Spleen (tissue), 13 donors: ENCODE measurements at places on chromosomes 4 and X.

GRCh38 chrX:140525448-140525847 lies 20.6 kb upstream of the SOX3 start:
- no peak for DNase-seq

DNA sequence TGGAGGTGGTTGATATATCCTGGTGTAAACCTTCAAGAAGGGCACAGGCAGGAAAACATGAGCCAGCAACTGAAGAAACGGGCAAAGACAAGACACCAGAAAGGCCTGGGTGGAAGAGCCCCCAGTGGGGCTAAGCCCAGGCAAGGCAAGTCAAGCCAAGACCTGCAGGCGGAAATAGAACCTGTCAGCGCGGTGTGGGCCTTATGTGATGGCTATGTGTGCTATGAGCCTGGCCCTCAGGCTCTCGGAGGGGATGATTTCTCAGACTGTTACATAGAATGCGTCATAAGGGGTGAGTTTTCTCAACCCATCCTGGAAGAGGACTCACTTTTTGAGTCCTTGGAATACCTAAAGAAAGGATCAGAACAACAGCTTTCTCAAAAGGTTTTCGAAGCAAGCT lies 7.2 kb downstream of the ZFP42 start:
- DNase-seq, result no peak

GRCh38 chrX:49177338-49177833 lies 5.7 kb downstream of the PLP2 start:
- DNase-seq, result no peak

DNA sequence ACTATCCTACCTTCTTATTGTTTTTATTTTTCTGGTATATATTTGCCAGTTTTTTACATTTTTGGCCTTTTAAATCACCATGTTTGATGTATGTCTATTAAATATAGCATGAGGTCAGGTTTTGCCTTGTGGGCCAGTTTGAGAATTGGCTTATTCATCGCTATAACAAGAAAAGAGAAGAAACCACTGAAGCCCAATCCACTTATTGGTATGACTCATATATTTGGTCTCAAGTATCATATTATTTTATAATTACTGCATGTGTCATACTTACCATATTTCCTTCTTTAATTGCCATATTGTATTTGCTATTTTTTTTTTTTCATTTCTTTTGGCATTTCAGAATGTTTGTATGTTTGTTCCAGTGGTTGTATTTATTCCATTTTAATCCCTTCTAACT lies 99.3 kb downstream of the IRF2 start:
- no peak for DNase-seq

- no peak for DNase-seq
Observed at GRCh38 chr4:125714845-125715244, 400.1 kb downstream of the FAT4 start.

DNA sequence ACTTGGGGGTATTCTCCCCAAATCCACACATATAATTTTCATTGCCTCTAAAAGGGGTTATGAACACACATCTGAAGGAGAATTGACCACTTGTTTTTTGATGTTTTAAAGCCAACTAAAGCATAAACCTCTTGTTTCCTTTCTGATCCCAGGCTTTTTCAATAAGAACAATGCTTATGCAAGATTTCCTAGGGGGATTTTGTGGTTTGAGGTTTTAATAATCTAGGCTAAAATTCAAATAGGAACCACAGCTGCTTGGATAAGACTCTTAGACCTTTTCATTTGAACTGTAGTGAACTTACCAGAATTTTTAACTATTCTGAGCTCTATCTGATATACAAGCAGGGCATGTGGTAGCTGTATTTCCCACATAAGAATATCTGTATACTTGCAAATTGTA lies 651.1 kb downstream of the ANKRD50 start:
- DNase-seq, result no peak

- no peak for DNase-seq
Observed at GRCh38 chrX:17521871-17522693, 147.1 kb downstream of the NHS start.

DNA sequence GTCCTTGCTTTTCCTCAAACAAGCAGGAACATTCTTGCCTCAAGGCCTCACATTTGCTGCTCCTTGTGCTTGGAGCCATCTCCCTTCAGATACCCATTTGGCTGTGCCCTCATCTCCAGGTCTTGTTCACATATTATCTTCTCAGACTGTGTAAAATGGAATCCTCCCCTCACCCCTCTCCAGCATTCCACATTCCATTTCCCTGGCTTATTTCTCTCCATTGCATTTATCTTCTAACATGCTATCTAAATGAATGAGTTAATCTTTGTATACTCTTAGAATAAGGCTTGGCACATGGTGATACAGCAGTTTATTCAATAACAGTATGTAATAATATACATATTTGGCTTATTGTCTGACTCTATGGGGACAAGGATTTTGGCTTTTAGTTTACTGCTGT lies 8.8 kb upstream of the GALNT7 start:
- no peak for DNase-seq

GRCh38 chr4:163344147-163345125 lies 744 bp downstream of the NPY5R start:
- peak; percentile 73 for DNase-seq

DNA sequence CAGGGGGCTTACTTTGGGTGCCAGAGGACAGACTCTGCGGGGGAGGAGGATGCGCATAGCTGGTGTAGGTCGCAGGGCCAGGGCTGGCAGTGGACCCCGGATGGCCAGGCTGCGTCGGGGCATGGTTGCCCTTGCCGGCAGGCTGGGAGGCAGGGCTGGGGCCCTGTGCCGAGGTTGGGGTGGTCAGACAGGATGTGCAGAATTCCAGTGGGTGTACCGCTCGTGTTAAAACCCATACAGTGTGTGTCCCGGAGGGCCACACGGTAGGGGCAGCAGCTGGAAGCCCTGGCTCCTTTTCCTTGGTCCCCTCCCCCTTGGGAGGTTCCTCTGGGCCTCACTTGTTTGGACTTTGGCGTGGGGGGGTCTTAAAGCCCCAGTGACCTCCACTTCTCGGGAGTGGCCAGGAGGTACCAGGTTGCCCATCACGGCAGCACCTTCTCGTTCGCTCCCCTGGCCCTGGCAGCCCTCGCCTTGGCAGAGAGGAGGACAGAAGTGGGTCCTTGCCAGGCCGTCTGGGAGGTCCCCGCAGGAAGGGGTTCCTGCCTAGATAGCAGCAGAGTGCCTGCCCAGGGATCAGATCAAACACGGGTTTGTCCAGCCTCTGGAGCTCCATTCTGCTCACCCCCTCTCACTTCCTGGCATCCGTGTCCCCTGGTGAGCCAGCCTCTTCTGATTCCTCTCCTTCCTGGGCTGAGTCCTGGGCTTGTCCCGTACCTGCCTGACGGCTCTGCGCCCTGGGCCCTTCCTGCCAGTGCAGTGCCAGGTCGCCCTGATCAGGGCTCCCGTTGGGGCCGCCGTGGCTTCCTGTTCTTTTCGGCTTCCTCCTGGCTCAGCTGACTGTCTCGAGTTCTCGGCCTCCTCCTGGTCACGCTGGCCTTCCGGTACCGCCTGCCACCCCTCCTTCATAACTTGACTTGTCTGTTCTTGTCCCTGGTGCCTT lies 56.7 kb upstream of the HGFAC start:
- peak; percentile 87 for DNase-seq
